ENCODE measurements at places on chromosomes 5 and 9.

- peaks cover 51% of the 10 kb centered on the region for H3K4me1 ChIP-seq
- H3K27me3 ChIP-seq: peaks cover 13% of the 10 kb centered on the region
- H3K4me3 ChIP-seq: peak overlapping the region; percentile 65
- H3K27ac ChIP-seq: peak overlapping the region; percentile 97
- H3K36me3 ChIP-seq: peaks cover 30% of the 10 kb centered on the region
- no peak for DNase-seq
These were observed 56.4 kb downstream of the PFDN1 start for GRCh38 chr5:140246378-140247122.

DNA sequence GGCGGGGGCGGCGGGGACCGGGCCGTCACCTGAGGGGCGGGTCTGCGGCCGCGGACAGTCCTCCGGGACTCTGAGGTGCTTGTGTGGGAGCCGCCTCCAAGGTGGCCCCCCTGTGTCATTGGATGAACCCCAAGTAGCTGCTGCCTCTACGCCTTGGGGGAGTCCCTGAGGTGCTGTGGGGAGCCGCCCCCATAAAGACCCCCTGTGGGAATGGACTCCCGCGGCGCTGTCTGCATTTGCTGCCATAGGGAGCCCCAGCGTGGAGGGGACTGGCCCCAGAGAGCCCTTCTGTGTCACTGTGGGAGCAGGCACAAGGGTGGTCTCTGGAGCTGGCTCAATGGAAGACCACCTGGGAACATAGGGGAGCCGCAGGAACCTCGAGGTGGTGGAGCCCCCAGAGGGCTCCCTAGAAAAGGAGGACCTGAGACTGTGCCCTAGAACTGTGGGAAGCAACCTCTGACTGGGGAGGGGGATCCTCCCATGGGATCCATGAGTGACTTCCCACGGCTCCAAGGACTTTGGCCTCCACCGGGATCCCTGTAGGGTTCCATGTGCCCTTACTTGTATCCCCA, 412 bp downstream of the PHF24 start:
- no peak for DNase-seq
- peaks cover 2% of the 10 kb centered on the region for H3K27me3 ChIP-seq
- peaks cover 19% of the 10 kb centered on the region for H3K4me1 ChIP-seq
- H3K4me3 ChIP-seq: peak overlapping the region; percentile 9
- H3K36me3 ChIP-seq: no peaks in the 10 kb centered on the region

- DNase-seq: no peak
- H3K4me3 ChIP-seq: no peak overlapping the region
- H3K36me3 ChIP-seq: no peaks in the 10 kb centered on the region
- no peaks in the 10 kb centered on the region for H3K27me3 ChIP-seq
- no peak overlapping the region for H3K27ac ChIP-seq
These were observed 4.1 kb upstream of the TMED7 start for GRCh38 chr5:115629903-115630302.

GRCh38 chr9:138025908-138026307, 148.3 kb downstream of the CACNA1B start:
- H3K27ac ChIP-seq: no peak overlapping the region
- H3K36me3 ChIP-seq: no peaks in the 10 kb centered on the region
- no peak for DNase-seq
- no peak overlapping the region for H3K4me3 ChIP-seq

- H3K27me3 ChIP-seq: peaks cover 14% of the 10 kb centered on the region
- no peaks in the 10 kb centered on the region for H3K36me3 ChIP-seq
- DNase-seq: no peak
- no peak overlapping the region for H3K27ac ChIP-seq
These were observed 201.5 kb downstream of the C9orf50 start for GRCh38 chr9:129419382-129419899.

DNA sequence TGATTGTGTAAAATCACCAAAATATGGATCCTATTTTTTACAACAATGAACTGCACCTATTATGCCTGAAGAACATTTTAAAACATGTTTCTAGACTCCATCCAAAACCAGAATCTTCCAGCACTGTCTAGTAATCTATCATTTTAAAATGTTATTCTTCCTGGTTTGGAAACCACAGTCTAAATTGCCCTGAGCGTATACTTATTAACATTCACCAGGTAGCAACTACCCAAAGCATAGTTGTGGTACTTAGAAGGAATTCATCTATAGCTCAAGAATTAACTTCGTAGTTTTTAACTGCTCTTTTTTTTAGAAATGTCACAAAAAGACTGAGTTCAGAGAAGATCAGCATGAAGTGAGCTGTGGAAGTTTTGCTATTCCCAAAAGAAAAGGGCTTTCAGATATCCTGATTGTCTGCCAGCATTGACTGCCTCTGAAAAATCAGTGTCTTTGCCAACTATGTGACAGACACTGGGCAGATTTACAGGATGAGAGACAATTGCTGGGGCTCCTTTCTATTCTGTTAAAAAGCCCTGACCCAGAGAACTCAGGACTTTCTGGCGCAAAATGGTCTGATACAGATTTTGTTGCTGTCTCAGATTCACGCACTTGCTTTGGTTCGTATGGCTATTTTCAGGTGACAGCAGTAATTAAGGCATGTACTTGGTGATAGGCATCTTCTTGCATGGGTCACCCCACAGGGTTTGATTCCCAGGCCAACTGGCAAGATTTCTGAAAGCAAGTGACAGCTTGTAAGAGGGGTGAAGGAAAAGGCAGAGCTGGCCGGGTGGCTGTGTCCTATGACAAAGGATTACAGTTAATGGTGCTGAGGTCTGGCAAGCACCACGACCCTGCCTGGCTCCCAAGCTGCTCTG, 152.5 kb upstream of the RAI14 start:
- peaks cover 20% of the 10 kb centered on the region for H3K4me1 ChIP-seq
- no peak for DNase-seq
- H3K27ac ChIP-seq: no peak overlapping the region
- no peaks in the 10 kb centered on the region for H3K36me3 ChIP-seq
- H3K4me3 ChIP-seq: no peak overlapping the region
- peaks cover 3% of the 10 kb centered on the region for H3K27me3 ChIP-seq

GRCh38 chr9:16642421-16643109, 227.9 kb downstream of the BNC2 start:
- H3K27me3 ChIP-seq: no peaks in the 10 kb centered on the region
- H3K4me3 ChIP-seq: no peak overlapping the region
- peaks cover 5% of the 10 kb centered on the region for H3K4me1 ChIP-seq
- H3K36me3 ChIP-seq: no peaks in the 10 kb centered on the region
- H3K27ac ChIP-seq: no peak overlapping the region

DNA sequence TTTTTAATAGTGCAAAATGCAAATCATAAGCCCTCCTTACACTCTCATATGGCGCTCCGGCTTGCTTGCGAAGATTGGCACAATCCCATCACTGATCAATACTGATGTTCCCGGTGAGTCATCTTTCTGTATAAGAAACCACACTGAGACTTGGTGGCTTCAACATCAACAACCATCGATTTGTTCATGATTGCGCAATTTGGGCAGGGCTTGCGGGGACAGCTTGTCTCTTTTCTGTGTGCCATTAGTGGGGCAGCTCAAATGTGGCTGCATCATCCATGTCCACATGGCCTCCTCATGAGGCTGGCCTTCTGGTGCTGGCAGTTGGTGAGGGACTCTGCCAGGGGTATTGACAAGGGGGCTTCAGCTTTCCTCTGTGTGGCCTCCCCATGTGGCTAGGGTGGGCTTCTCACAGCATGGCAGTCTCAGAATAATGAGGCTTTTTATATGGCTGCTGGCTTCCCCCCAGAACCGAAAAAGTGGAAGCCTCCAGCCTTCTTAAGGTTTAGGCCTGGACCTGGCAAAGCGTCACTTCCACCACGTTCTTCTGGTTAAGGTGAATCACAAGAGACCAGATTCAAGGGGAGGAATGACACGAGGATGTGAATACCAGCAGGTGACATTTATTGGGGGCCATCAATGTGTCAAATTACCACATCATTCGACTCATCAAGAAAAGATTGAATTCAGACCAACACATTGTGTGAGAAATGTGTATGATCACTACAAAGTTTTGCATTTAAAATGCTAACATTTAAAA, 79.5 kb upstream of the NFIL3 start:
- no peak overlapping the region for H3K4me3 ChIP-seq
- no peaks in the 10 kb centered on the region for H3K27me3 ChIP-seq
- H3K27ac ChIP-seq: no peak overlapping the region
- DNase-seq: no peak
- H3K4me1 ChIP-seq: peaks cover 10% of the 10 kb centered on the region

DNA sequence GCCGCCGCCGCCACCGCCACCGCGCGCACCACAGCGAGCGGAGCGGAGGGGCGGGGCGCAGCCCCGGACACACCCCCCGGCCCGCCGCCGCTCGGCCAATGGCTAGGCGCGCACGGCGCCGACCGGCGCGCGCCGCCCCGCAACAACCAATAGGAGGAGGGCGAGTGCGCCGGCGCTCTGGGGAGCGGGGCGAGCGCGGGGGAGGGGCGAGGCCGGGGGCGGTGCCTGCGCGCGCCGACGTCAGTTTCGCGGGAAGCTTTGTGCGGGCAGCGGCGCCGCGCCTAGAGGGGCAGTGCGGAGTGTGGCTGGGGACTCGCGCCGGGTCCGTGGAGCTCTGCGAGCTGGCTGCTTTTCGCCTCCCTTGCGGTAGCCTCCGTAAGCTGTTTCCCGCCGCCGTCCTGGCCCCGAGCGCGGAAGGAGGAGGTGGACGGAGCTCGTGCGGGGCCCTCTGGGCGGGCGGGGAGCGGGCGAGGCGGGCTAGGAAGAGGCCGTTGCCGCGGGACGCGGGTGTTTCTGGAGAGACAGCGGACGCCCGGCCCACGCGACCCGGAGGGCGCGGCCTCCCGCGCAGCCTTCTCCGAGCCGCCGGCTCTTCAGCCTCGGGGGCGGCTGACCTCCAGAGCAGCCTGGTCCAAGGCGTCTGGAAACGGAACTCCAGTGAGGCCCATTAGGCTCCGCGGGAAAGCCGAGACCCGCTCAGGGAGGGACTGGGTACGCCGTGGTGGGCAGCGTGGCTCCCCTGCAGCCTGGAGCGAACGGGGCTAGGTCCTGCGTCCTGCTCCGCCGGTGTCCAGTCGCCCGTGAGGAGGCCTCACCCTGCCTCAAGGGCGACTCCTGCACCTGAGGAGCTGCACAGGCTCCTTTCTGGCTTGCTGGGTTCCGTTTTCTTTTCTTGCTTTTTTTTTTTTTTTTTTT, at the start of gene ZMYND19:
Gene ZMYND19, minus strand, starts transcription at position 44 of the 915 bp plus-strand sequence. CDS start 249 bp downstream, outside the sequence.
- peak; percentile 94 for DNase-seq
- H3K27ac ChIP-seq: peak within 1 kb of the TSS; percentile 61
- peaks cover 19% of the 10 kb centered on the region for H3K36me3 ChIP-seq
- H3K4me1 ChIP-seq: no peaks in the 10 kb centered on the region

- no peak overlapping the region for H3K4me3 ChIP-seq
- DNase-seq: peak; percentile 45
- no peaks in the 10 kb centered on the region for H3K4me1 ChIP-seq
These were observed 188.5 kb upstream of the GRAMD2B start for GRCh38 chr5:126234563-126235195.

- no peak for DNase-seq
- no peak overlapping the region for H3K27ac ChIP-seq
- no peaks in the 10 kb centered on the region for H3K36me3 ChIP-seq
- no peaks in the 10 kb centered on the region for H3K4me1 ChIP-seq
- no peak overlapping the region for H3K4me3 ChIP-seq
- H3K27me3 ChIP-seq: no peaks in the 10 kb centered on the region
These were observed 405.9 kb upstream of the PAPPA start for GRCh38 chr9:115747731-115748130.

DNA sequence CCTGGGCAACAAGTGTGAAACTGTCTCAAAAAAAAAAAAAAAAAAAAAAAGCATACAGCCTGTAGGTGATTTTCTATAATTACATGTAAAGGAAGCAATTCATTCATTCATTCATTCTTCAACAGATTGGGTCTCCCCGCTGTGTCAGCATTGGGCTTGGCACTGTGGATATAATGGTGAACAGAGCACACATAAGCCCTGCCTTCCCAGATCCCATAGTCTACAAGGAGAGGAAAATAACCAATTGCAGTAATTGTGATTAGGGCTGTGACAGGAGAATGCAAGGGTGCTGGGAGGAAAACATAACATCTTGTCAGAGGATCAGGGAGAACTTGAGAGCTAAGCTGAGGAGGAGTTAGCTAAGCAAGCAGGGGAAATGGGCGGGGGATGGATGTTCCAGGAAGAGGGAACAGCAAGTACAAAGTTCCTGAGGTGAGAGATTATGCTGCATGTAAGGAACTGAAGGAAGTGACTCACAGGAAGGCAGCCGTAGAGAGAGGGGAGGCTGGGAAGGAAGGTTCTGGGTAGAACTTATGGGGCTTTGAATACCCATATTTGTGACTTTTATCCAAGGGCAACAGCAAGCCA, 24.0 kb upstream of the KLF9 start:
- no peaks in the 10 kb centered on the region for H3K36me3 ChIP-seq
- H3K4me3 ChIP-seq: peak overlapping the region; percentile 24
- peak; percentile 10 for DNase-seq
- no peaks in the 10 kb centered on the region for H3K27me3 ChIP-seq
- H3K4me1 ChIP-seq: peaks cover 12% of the 10 kb centered on the region

DNA sequence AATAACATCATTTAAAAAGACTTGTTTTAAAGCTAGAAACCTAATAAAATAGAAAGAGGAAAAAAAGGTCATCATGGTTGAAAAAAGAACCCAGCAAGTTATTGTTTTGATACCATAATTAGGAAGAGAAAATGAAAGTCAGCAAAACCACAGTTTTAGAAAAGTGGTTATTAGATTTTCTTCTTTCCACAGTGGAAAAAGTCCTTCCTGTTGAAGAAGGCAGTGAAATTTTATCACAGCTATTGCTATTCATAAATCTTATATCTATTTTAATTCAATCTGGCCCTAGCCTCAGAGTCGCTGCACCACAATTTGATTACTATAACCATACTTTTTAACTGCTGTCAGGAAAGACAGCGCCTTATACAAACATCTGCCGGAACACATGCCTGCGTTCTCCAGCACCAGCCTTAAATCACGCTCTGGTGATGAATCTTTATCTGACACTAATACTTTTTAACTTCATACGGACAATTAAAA, 60.3 kb downstream of the MAPKAP1 start:
- DNase-seq: no peak
- H3K36me3 ChIP-seq: no peaks in the 10 kb centered on the region
- peaks cover 19% of the 10 kb centered on the region for H3K4me1 ChIP-seq
- H3K27me3 ChIP-seq: peaks cover 2% of the 10 kb centered on the region
- no peak overlapping the region for H3K4me3 ChIP-seq

- H3K4me3 ChIP-seq: no peak overlapping the region
- peaks cover 2% of the 10 kb centered on the region for H3K4me1 ChIP-seq
- no peaks in the 10 kb centered on the region for H3K36me3 ChIP-seq
- no peak for DNase-seq
- no peak overlapping the region for H3K27ac ChIP-seq
These were observed 250.4 kb downstream of the RFK start for GRCh38 chr9:76143834-76144233.

DNA sequence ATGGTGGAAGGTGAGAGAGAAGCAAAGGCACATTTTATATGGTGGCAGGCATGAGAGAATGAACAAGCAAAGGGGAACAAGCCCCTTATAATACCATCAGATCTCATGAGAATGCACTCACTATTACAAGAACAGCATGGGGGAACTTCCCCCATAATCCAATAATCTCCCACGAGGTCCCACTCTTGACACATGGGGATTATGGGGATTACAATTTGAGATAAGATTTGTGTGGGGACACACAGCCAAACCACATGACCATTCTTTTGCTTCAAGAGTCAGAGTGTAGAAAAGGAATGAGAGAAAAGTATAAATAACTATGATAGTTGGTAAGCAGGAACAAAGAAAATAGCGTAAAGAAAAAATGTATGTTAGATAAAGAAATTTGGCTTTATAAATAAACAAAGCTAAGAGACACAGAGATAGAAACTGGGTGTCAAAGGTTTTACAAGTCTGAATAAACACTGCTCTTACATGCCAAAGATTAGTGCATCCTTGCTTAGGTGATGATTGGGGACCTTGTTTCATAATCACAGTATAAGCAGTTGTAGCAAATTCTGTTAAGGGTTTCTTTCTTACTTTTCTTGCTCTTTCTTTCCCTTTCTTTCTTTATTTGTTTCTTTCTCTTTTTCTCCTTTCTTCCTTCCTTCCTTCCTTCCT, 91.9 kb upstream of the PAPPA start:
- no peaks in the 10 kb centered on the region for H3K36me3 ChIP-seq
- H3K27me3 ChIP-seq: peaks cover 1% of the 10 kb centered on the region
- H3K4me1 ChIP-seq: no peaks in the 10 kb centered on the region
- H3K27ac ChIP-seq: no peak overlapping the region
- H3K4me3 ChIP-seq: no peak overlapping the region

Data from endothelial cell (in vitro differentiated cells).